ENCODE measurements at places on chromosomes 5 and 9.

DNA sequence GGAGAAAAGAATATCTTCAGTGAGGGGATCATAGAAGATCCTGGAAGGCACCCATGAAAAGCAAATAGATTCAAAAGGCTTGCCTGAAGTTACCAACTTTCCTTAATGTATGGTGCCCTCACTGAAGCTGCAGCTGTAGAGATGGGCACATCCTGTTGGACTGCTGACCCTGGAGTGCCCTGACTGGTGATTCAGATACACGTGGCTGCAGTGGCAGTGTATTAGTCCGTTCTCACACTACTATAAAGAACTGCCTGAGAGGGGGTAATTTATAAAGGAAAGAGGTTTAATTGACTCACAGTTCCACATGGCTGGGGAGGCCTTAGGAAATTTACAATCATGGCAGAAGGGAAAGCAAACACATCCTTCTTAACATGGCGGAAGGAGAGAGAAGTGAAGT is 80.3 kb downstream of the OSMR start:
- DNase-seq, result no peak

GRCh38 chr9:36398745-36399144 is 1.3 kb downstream of the RNF38 start:
- no peak for DNase-seq

DNA sequence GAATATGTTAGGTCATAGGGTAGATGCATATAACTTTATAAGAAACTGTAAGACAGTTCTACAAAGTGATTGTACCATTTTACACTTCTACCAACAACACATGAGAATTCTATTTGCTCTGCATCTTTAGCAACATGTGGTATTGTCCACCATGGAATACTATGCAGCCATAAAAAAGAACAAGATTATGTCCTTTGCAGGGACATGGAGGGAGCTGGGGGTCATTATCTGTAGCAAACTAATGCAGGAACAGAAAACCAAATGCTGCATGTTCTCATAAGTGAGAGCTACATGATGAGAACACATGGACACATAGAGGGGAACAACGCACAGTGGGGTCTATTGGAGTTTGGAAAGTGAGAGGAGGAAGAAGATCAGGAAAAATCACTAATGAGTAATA is 22.2 kb upstream of the CER1 start:
- no peak for DNase-seq

DNA sequence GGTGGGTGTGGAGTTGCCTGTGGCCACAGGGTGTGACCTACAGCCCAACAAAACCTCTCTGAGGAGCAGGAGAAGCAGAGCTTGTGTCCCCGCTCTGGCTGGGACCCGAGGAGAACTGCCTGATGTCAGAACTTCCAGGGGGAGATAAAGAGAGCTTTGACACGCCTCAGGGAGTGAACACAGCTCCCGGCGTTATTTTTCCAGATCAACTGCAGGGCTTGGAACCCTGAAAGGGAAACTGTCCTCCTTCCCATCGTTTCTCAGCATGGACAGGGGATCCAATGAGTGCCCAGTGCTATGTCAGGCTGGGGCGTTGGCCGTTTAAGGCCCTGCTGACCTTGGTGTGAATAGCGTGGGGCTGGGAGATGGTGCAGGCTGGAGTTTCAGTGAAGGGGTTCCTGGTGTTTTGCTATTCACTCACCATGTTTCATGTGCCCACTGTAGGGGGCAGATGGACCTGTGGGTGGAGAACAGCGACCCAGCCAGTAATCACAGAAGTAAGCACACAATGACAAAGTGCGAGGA is 22.0 kb downstream of the GADD45G start:
- no peak for DNase-seq

- DNase-seq, result no peak
Observed at GRCh38 chr5:38601133-38601862, 44.9 kb upstream of the LIFR start.

DNA sequence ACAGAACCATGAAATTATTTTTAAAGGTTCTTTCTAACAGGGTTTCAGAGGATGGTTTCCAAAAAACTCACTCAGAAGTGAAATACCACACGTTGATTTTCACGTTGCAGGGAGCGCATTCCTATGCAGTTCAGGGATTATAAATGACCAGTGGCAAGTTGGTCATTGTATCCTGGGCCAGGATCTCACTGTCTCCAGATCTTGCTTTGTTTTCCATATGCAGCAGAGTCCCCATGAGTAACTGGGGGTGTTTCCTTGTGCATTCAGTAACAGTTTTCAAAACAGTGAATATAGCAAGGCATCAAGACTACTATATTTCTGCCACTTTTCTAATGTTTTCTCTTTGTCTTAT is 1064.9 kb upstream of the DMAC1 start:
- peak; percentile 56 for DNase-seq
